ENCODE measurements at places on chromosomes 12 and 14.

DNA sequence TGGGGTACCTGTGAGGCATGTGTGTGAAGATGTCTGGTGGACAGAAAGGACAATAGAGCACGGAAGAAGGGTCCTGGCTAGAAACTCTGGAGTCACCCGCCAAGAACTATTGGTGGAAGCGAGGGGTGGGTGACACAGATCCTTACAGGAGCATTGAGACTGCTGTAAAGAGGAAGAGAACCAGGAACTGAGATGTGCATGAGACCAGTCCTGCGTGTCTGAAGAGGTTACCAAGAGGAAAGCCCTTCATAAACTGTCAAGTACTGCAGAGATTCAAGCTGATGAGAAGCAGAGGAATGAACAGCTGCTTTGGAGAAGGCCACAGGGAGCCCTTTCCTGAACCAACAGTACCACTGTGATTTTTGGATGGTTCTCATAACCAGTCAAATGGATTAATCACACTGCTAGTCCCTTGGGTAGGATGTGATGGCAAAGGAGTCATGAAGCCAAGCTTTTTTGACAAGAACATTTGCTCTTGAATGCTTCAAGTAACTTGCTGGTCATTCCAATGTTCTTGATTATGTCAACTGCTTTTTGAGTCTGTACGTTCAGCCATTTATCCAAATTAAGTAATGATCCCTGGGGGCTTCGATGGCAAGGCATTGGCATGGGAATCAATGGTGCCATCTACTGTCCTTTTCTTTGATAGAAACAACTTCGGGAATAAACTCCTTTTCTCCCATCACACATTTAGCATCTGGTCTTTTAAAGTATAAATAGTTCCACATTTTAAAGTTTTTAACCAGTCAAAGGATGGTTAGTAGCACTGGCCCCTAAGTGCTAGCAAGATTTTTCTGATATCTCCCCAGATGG lies 42.9 kb downstream of the GPR135 start:
- H3K4me3 ChIP-seq = no peak overlapping the region
- H3K4me1 ChIP-seq = peaks cover 10% of the 10 kb centered on the region
- H3K27ac ChIP-seq = no peak overlapping the region
- no peaks in the 10 kb centered on the region for H3K36me3 ChIP-seq
- H3K27me3 ChIP-seq = peaks cover 4% of the 10 kb centered on the region

- peaks cover 30% of the 10 kb centered on the region for H3K4me1 ChIP-seq
- no peaks in the 10 kb centered on the region for H3K27me3 ChIP-seq
- DNase-seq = no peak
- peak overlapping the region; percentile 65 for H3K27ac ChIP-seq
- no peak overlapping the region for H3K4me3 ChIP-seq
- no peaks in the 10 kb centered on the region for H3K36me3 ChIP-seq
Observed at GRCh38 chr14:61537563-61538463, 157.5 kb upstream of the HIF1A start.

GRCh38 chr12:127286281-127286680 lies 980.7 kb upstream of the TMEM132C start:
- peaks cover 32% of the 10 kb centered on the region for H3K27me3 ChIP-seq
- H3K4me3 ChIP-seq = no peak overlapping the region
- no peaks in the 10 kb centered on the region for H3K36me3 ChIP-seq
- no peaks in the 10 kb centered on the region for H3K4me1 ChIP-seq

DNA sequence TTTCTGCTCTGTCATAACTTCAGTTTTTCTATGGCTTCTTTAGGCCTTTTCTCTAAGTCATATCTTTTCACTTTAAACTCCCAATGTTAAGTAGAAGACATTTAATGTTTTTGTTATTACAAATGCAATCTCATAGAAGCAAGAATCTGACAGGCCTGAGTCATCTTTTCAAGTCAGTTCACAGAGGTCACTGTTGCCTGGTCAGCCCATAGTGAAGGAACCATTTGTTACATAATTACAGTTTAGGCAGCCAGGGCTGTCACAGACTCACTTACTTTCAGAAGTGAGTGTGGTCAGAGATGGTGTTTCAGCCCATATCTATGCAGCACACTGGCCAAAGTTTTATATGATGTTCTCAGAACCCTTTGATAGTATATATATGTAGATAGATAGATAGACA lies 46.5 kb downstream of the CCER1 start:
- no peak overlapping the region for H3K4me3 ChIP-seq
- H3K27me3 ChIP-seq = no peaks in the 10 kb centered on the region
- H3K4me1 ChIP-seq = peaks cover 18% of the 10 kb centered on the region
- peak overlapping the region; percentile 48 for H3K27ac ChIP-seq
- DNase-seq = no peak
